CD4-positive, alpha-beta T cell (primary cell): ENCODE measurements at places on chromosomes 7 and 10. TPM values are rescaled to one million over a fixed set of nuclear protein-coding genes. Genes with fewer than 3 reads are reported as not detected.

DNA sequence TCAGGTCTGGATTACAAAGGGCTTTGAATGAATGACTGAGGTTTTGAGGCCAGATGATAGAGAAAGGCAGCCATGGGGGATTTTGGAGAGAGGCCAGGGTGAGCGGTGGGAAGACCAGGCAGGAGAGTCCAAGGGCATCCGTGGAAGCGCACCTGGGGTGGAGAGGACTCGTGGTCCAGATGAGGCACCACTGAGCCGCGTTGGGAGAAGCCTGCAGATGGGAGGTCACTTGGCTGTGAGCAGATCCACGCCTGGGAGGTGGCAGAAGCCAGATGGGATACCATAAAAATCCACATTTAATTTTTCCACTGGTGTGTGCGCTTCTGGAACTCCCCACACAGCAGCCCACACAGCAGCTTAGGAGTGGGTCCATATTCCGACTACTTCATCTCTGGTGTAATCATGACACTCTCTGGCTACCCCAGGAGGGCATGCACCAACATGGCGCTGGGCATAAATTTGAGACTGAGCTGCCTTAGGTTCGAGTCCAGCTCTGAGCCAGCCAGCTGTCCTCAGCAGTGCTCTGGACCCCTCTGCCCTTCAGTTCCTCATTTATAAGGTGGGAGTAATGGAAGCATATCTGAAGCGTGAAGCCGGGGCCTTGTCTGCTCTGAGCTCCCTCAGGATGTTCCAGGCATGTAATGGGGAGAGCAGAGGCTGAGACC is 90.2 kb upstream of the FAM20C start:
- DNase-seq = no peak

DNA sequence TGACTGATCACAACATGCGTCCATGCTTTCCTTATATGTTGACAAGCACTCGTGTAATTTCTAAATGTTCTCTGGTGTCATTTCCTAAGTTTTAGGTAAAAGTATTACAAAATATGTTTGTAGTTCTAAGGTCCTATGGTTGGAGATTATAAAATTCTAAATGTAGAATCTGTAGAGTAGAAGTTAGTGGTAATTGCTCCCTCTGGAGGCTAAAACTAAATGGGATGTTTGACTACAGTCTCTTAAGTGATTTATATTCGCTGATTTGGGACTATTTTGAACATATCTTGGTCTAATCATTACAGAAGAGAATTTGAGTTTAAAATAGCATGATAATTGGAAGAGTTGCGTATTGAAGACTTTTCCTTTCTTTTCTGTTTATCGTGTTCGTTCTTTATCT is 74.1 kb downstream of the ZMYND11 start:
- DNase-seq = no peak

Gene SLC18A2
- total RNA-seq = 0.92 TPM

DNA sequence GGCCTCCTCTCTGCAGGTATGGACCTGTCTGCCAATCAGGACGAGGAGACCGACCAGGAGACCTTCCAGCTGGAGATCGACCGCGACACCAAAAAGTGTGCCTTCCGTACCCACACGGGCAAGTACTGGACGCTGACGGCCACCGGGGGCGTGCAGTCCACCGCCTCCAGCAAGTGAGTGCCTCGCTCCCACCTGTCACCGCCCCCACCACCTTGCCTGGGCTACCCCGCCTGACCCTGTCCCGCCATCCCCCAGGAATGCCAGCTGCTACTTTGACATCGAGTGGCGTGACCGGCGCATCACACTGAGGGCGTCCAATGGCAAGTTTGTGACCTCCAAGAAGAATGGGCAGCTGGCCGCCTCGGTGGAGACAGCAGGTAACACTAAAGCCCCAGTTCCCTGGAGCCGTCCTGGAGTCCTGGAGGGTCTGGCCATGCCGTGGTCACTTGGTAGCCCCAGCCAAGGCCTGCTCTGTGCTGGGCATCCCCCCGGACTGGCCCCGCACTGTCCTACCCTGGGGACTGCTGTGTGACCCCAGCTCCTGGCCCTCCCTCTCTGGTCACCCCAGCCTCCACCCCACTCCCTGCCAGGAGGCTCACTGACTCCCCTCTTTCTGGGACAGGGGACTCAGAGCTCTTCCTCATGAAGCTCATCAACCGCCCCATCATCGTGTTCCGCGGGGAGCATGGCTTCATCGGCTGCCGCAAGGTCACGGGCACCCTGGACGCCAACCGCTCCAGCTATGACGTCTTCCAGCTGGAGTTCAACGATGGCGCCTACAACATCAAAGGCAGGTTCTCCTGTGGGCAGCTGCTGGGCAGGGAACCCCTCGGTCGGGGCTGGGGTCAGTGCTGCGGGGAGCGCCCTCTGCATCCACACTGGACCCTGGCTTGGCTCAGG is 178.0 kb downstream of the RNF216 start:
- DNase-seq = no peak

GRCh38 chr10:131210181-131210580 is 101.3 kb downstream of the TCERG1L start:
- DNase-seq = no peak

Gene TMEM213
- not detected for total RNA-seq

- no peak for DNase-seq
Measured at GRCh38 chr10:111455776-111456426, 379.1 kb downstream of the ADRA2A start.

DNA sequence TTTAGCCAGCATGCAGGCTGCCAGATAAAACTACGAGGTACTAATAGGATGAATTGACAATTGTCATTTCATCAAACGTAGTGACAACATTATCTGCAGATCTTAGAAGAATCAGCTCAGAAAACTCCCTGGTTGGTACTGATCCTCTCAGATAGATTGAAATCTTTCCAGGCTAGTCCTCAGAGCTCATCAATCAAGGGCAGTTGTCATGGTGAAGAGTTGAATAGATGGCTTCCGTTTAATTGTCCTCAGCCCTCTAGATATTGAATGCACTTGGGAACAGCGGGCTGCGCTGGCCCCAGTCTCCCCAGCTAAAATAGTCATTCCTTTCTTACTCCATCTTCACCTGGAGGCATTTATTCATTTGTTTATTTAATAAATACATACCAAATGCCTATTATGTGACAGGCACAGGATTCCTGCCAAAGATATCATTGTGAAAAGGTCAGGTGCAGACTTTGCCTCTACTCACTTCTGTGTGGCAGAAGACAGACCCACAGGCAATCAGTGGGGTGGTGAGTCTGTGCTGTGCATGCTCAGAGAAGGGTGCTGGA is 1081.6 kb downstream of the TYW1 start:
- no peak for DNase-seq

GRCh38 chr7:31892099-31892829 is 177.9 kb downstream of the PDE1C start:
- DNase-seq = no peak
